CD8-positive, alpha-beta memory T cell (primary cell): ENCODE measurements at places on chromosomes 5 and 9. TPM values are rescaled to one million over a fixed set of nuclear protein-coding genes. Genes with fewer than 3 reads are reported as not detected.

GRCh38 chr5:32076699-32077695 lies 97.1 kb downstream of the GOLPH3 start:
- DNase-seq = no peak

GRCh38 chr9:79985264-79985663 lies 413.5 kb downstream of the TLE4 start:
- DNase-seq = no peak

OR1J2 gene
- total RNA-seq = not detected

CNTFR gene
- not detected for total RNA-seq

GRCh38 chr9:3827175-3827574 lies 301.4 kb upstream of the RFX3 start:
- no peak for DNase-seq

TXNDC8 gene
- total RNA-seq = not detected
